ENCODE measurements at places on chromosomes 4 and X.

- peak; percentile 52 for DNase-seq
These were observed 3.1 kb downstream of the CXXC4 start for GRCh38 chr4:104491481-104492182.

DNA sequence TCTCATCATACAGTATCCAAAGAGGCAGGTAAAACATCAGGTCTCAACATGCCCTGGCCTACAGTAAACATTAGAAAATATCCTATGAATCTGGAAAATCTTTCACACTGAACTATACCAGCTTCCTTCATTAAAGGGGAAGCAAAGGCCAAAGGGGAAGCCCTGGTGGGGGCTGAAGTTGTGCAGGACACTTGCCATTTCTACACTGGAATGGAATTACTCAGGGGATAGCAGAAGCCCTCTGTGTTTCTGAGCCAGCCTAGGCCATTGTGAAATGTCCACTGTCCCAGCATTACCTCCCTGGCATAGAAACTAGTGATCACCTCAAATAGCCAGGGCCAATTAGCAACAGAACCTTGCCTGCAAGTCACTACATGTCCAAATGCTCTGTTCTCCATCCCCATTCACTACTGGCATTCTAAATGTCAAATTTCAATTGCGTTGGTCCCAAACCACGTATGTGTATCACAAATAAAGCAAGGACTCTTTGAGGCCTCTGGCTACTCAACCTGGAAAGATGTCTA is 429.9 kb downstream of the AFF2 start:
- no peak for DNase-seq

- no peak for DNase-seq
These were observed 31.7 kb upstream of the PDLIM3 start for GRCh38 chr4:185566972-185567371.

- no peak for DNase-seq
These were observed 74.3 kb upstream of the PPP2R3B start for GRCh38 chrX:460823-461640.

DNA sequence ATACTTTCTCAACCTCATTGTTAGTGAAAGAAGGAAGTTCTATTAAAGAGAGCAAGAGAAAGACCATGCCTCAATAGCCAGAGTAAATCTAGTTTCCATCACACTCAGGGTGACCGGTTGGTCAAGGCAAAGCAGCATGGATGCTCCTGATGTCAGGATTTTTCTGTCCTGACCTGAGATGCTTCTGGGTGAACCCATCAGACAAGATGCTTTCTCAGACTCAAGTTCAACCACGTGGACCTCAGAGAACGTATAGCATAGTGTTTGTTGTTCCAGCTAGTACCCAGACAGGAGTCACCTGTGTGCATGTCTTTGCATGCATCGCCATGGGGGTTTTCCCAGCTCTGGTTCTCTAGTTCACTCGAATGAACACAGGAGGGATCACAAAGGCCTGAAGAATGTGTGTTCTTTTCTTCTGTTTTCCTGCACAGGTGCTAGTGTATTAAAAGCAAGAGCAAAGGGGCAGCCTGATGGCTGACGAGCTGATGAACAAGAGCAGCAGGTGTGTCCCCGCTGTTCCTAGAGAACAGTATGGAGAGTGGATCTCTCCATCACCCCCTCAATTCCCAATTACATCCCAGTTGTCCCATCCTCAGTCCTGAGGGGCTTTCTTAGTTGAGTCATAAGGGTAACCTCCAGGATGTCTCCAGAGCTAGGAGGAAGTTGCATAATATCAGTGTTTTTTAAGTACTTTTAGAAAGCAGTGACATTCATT is 110.5 kb upstream of the ENPP6 start:
- DNase-seq, result no peak

DNA sequence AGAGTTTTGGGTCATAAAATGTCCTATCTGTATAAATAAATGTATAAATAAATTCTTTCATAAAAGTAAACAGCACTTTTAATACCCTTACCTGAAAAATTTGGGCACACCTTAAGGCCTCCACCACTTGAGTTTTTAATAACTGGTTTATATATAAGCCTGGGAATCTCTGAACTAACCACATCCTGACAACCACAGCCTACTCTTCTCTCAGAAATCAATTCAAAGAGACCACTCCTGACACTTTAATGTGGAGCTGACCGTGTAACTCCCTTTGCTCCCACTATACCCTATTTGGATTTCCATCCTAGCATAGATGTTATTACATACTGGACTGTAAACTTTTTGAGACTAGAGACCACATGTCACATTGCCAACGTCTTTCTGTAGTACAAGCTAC is 3.5 kb downstream of the FBXL5 start:
- DNase-seq, result peak; percentile 26

DNA sequence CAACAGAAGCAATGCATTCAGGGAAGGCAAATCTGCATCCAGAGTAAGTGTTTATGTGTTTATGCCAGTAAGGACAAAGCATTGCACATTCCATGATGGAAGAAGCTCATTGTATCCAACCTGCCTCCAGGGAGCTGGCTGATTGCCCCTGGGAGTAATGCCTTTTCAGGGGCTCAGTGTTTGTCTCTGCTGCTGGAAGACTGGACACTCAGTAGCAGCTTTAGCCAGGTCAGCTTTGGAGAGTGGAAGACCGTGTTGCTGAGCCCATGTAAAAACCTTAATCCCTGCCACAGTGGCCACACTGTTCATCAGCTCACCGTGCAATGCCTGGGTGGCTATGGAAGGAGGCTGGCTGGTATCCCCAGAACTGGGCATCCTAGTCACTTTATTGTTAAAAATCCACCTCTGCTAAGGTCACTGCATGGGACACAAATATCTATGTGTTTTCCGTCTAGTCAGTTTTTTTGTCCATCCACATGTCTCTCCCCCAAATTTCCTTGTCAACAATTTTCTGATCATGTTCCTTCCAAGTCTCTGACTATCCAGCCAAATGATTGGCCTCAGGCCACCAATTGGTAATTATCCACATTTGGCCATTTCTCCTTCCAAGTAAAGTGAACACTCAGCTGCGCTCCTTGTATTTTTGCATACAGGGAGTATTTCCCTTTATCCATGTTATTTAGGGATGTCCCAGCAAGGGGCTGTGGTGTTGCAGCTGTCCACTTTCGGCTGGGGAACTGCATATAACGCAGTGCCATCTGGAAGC is 2044.5 kb upstream of the AGA start:
- DNase-seq, result no peak

DNA sequence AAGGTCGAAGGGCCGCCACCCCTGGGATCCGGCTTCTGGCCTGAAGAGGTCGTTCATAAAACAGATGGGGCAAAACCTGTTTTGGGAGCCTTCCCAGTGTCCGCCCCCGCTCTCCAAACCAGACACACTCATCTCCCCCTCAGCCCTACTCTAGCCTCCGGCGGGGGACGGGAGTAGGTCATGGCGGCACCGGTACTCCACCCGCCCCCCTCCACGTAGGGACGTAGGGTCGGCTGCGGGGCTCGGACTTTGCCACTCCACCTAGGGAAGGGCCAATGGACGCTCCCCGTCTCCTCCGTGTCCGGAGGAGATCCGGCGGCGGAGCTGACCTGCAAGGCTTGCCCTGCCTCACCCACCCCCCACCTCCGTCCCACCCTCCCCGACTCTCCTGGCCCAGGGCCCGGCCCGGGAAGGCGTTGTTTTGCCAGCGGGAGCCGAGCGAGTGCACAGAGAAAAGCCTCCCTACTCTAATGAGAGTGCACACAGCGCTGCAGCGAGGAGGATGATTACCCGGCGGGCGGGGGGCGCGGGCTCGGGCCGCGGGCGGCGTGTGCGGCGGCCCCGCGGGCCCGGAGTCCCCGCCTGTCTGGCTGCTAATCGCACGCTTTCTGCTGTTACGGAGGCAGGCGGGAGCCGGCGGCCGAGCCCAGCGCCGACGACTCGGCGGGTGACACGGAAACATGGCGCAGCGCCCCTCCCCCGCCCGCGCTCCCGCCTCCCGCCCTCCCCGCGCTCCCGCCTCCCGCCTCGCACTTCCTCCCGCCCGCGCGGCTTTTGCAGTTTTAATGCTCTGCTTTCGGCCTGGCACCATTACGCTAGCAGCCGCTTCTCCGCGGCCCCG is 8.3 kb upstream of the BCOR start:
- peak; percentile 62 for DNase-seq

GRCh38 chr4:142377342-142378091 is 468.6 kb downstream of the INPP4B start:
- peak; percentile 50 for DNase-seq

DNA sequence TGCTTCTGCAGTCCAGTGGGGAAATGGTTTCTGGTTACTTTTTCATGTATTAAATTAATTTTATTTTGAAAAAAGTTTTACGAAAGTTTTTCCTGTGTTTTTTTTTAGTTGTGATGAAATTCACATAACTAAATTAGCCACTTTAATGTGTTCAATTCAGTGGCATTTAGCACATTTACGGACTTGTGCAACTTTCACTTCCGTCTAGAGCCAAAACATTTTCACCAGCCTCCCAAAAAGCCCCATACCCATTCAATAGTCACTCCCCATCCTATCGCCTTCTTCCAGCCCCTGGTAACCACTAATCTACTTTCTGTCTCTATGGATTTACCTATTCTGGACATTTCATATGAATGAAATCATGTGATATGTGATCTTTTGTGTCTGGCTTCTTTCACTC is 22.8 kb upstream of the TBL1X start:
- no peak for DNase-seq

- DNase-seq, result peak; percentile 43
These were observed at the start of gene RENBP for GRCh38 chrX:153944140-153944799. Gene RENBP (minus strand): TSS chrX:153944643. CDS start chrX:153944610, 33 bp downstream.

DNA sequence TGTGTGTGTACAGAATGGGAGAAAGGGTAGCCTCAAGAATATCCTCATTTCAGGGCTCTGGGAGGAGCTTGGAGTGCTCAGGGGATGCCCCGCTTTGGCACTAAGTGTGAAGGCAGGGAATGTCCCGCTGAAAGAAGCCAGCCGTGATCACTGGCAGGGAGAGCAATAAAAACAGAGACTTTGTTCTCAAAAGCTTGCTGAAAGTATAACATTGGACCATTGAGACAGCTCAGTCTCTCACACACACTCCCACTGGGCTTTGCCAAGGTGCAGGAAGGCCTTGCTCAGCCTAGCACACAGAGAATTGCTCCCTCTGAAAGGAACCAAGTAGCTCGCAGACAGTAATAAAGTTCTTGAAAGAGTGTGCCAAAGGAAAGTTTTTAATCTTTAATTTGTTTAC is 143.8 kb upstream of the SLITRK2 start:
- no peak for DNase-seq

DNA sequence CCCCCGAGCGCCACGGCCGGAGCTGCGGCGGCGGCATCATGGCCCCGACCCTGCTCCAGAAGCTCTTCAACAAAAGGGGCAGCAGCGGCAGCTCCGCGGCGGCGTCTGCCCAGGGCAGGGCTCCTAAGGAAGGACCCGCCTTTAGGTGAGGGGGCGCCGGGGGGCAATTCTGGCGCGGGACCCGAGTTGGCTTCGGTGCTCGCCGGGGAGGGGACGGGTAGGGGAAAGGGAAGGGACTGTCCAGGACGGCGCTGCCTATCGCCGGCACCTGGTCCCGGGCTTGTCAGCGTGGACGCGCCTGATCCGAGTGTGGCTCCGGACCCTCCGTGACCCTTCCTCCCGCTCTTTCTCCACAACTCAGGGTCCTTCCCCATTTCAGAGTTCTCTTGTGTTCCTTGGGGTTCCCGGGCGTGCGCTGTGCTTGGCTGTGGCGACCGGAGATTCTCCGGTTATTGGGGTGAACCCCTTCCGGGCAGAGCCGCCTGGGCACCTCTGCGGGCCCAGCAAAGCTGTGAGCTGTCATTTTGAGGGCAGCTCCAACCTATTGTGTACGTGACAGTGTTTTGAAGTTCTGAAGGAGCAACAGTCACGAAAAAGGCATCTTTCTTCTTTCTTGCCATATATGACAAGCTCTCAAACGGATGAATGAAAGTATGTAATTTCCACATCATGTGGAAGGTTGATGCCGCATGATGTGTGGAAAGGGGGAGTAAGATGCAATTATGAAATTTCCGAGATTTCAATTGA is 522 bp downstream of the FNIP2 start:
- peak; percentile 58 for DNase-seq

DNA sequence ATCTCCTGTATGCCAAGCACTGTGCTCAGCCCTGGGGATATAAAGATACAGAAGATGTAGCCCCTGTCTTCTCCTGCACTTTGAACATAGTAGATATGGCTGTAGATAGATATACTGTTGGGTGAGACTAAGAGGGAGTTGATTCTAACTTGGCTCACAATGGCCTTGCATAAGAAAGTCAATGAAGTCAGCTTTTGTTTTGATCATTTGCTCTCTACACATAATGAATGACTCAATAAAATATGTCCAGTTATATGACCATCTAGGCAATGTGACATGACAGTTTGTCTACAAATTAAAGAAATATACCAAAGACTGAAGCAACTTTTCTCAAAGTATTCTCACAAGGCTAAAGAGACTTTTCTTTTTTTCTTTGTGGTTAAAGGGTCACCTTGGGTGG is 147.6 kb upstream of the DIPK2B start:
- no peak for DNase-seq

DNA sequence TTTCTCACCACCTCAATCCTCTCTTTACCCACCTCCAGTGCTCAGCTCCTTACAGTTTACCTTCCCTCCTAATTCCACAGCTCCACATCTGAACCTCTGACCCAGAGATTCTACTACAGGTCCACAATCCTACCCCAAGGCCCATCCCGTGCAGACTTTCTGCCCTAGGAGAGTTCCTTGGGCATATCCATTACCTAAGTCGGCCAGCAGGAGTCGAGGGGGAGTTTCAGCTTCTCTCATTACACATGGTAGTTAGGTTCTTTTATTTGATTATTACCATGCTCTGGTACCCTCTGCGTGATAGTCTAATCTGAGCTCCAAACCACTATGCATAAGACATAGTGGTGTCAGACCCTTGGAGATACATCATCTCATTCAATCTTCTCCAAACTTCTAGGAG is 117.9 kb downstream of the SH3RF1 start:
- DNase-seq, result no peak

DNA sequence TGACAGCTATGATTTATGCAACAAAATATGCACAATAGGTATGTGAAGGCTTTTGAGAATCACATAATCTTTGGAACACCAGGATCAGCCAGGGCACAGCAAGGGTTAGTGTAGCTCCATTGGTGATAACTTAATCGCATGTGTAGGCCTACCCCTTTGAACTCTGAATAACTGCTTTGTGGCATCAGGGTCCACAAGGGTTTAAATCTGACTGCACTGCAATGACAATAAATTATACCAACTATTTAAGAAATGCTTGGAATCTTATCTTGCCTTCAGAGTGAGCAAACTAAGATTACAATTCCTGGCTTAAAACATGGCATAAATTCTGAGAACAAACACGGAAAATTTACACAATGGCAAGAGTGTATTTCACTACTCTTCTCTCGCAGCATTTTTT is 245.8 kb downstream of the FBXO8 start:
- DNase-seq, result no peak

- no peak for DNase-seq
These were observed 93.7 kb downstream of the FAAH2 start for GRCh38 chrX:57380026-57380796.
